Nephron progenitor cell (in vitro differentiated cells): ENCODE measurements at places on chromosomes 12 and 14.
A peak's percentile ranks its signal among the peaks of the same experiment; 100 is the strongest.

GRCh38 chr12:14845350-14845750 lies 2.0 kb upstream of the ART4 start:
- DNase-seq: peak; percentile 39

DNA sequence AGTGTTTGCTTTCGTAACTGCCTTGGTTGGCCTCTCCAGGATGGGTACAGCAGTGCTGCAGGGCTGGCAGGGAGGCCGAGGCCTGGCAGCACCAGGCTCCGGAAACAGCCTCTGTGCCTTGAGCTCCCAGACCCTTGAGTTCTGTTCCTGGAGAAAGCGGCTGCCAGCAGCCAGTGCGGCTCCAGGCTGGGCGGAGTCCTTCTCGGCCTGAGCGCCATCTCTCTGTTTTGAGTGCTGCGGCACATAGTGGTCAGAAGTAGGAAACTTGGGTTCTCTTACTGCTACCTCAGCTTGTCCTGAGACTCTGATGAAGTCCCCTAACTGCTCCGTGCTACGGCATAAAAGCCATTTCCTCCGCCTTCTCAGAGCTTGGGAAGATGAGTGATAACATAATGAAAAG lies 65.9 kb downstream of the KCNA1 start:
- peak; percentile 41 for DNase-seq

- no peak for DNase-seq
These were observed 23.0 kb downstream of the LACRT start for GRCh38 chr12:54611715-54612149.

- DNase-seq: no peak
These were observed 101.8 kb downstream of the CNTN1 start for GRCh38 chr12:40794087-40794486.

GRCh38 chr14:71658261-71658860 lies 273.9 kb upstream of the RGS6 start:
- no peak for DNase-seq
